Femur (tissue), 1 donor: ENCODE measurements at places on chromosomes 12 and 14.

GRCh38 chr14:101819251-101819990 is 57.9 kb downstream of the PPP2R5C start:
- DNase-seq: no peak

- no peak for DNase-seq
Measured at GRCh38 chr14:96016501-96017160, 22.5 kb upstream of the C14orf132 start.

DNA sequence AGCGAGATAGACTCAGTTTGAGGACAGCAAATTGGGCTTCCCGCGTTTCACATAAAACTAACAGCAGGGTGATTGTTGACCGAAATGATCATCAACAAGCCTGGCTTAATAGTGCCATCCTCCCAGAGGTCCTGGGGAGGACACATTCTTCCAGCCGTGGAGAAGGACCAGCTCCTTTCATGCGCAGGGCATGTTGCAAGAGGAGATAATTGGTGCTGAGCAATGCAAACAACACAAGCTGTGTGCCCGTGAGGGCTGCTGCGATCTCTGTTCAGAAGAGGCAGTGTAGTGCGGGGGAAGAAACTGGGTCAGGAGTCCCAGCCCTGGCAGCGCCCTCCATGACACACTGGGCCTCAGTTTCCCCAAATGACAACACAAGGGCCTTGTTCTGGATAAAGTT is 54.3 kb downstream of the CCDC85C start:
- DNase-seq: no peak

DNA sequence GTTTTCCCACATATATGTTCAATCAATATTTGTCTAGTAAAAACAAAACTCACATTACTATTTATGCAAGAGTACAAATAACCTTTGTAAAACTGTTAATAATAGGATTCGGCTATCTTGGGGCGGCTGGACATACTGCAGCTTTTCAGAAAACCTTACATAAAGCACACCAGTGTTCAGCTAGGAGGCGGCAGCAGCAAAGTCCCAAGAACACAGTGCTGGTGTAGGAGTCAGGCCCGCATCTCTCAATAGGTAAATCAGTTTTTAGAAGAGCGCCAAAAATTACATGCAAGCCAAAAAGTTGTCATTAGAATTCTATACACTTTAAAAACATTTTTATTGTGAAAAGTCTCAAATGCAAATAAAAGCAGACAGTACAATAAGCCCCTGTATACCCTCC is 37.5 kb downstream of the CCDC88C start:
- DNase-seq: no peak

DNA sequence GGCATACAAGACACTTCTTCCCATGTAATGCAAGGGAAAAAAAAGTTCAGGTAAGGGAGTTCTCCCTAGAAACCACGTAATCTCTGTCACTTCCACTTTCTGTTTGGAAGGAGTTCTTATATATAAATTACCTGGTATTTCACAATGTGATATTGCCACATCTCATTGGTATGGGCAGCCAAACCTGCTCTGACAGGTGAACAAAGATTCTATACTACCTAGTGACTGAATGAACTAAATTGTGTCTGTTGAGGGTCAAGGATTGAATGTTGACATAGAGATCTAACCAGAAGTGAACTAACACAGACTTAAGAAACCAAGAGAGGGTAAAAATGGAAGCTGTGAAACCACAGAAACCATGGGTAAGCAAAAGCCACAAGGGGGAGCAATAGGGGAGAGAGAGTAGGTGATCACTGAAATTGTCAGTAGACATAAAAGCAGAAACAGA is 161.3 kb downstream of the RPL10L start:
- no peak for DNase-seq

DNA sequence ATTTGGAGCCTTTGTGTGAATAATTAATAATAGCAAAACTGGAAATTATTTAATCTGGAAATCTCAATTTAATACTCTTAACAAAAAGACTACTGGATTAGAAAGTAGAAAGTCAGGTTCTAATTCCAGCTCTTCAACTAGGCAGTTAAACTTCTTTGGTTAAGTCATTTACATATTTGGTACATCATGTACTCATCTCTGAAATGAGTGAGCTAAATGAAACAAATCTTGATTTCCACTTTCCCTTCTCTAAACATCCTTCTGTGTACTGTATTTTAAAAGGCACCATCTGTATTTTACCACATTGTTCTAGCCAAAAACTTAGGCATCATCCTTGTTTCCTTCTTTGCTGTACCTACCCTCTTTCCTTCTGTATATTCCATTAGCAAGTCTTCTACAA is 26.9 kb downstream of the CRADD start:
- no peak for DNase-seq

DNA sequence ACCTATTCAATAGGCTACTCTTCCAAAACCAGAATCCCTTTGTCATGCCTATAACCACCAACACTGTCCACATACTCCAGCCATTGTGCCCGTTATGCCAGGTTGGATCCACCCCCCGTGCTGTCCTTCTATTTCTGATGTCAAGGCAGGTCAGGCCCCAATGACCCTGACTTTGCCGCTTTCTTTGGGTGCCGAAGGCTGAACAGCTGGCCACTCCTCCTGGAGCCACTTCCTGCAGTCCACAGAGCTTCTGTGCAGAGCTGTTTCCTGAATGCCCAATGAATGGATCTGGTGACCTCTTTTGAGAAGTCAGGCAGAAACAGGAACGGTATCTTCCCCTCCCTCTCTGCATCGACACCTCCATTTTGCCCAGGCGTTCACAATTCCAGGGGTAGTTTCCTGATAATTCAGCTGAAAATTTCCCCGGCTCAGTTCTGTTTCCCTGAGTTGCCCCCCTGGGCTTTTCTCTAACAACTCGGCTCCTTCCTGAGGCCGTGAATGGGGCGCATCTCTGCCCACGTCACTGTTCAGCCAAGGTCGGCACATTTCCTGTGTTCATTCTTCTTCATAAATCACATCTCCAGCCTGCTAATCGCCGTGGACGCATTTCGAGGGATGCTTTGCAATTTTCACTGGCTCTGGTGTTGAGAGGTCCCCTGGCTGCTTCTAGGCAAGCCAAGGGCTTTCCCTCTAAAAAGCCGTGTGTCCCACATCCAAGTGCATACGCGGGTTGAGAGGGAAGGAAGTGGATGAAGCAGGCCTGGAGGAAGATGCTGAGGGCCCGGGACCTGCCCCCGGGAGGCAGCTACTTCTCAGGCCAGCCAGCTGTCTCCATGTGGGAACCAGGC is 86.5 kb downstream of the PAPOLA start:
- peak; percentile 46 for DNase-seq

DNA sequence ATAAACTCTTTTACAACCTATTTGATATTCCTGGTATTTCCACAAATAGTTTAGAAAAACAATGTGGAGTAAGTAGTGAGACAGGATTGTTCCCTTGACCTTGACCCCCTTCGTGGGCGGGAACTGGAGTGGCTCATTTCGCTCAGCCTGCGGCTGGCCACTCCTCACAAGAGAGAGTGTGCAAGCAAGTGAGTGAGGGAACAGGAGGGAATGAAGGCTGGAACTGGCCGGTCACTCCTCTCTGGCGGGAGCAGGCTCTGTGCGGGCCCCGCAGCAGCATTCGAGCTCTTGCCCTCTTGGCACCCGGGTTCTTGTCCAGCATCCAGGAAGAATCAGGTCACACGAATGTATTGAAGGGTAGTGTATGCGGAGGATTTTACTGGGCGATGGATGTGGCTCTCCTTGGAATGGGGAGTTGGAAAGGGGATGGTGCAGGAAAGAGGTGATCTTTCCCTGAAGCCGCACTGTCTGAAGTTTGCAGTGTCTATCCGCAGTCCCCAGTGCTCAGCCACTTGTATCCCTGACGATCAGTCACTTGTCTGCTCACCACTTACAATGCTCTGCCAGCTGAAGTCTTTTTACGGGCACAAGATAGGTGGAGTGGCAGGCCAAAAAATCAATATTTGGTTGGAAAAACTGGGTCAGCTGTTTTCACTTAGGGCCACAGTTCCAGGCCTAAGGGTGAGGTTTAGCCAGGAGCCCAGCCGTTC is 28.0 kb upstream of the TXNRD1 start:
- no peak for DNase-seq

DNA sequence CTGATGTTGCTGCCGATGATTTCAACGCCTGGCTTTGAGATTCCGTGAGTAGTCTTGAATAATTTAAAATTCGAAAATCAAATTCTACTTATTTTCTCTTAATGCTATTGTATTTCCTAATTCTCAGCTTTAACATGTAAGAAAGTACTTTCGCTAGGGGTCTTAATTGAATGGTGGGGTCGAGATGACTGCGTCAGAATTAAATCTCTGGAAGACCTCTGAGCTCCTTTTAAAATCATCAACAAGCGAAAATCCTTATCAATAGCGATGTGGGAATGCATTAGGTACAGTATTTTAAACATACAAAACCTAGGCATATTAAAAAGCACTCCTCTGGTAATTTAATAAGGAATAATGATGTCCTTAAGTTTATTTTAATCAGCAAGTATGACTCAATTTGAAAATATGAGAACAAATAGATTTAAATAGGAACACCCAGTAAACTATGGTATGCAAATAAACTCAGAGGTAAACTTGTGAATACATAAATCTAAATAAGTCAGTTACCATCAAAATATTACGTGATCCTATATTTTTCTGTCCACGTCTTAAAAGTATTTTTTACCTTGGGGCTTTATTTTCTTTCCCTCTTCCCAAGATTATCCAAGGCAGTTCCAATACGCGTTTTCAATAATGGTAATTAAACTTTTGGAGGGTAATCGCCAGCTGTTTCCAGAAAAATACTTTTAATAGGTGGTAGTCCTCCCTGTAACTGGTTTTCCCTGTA is 1.4 kb downstream of the FOXA1 start:
- DNase-seq: no peak

DNA sequence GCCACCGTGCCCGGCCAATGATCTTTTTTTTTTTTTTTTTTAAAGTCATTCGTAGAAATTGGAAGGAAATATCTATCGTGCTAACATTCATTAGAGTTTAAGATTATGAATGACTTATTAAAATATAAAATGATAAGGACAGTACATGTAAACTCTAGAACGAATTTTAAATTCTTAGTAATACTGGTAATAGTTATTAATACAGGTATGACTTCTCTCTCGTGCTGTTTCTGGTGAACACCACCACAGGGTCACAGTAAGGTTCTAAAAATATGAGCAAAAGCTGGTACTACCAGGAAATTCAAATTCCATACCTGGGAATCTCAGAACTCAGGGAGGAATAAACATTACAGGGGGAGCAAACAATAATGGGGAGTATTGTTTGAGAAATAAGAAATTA is 26.2 kb downstream of the WNK1 start:
- DNase-seq: no peak

DNA sequence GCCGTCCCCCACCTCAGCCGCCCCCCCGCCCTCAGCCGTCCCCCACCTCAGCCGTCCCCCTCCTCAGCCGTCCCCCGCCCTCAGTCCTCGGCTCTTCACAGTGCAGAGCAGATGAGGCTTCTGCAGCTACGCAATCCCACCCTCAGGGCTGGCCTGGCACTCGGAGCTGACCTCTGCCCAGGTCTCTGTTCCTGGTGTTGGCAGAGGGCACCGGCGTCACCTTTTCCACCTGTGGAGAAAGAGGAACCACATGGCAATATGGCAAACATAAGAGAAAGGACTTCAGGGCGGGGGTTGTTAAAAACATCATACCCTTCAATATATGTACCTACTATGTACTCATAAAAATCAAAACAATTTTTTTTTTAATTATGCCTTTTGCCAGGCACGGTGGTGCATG is 45.8 kb downstream of the MLXIP start:
- DNase-seq: no peak
